Fibroblast of skin of left quadriceps (primary cell): ENCODE measurements at places on chromosomes 11 and 22.

DNA sequence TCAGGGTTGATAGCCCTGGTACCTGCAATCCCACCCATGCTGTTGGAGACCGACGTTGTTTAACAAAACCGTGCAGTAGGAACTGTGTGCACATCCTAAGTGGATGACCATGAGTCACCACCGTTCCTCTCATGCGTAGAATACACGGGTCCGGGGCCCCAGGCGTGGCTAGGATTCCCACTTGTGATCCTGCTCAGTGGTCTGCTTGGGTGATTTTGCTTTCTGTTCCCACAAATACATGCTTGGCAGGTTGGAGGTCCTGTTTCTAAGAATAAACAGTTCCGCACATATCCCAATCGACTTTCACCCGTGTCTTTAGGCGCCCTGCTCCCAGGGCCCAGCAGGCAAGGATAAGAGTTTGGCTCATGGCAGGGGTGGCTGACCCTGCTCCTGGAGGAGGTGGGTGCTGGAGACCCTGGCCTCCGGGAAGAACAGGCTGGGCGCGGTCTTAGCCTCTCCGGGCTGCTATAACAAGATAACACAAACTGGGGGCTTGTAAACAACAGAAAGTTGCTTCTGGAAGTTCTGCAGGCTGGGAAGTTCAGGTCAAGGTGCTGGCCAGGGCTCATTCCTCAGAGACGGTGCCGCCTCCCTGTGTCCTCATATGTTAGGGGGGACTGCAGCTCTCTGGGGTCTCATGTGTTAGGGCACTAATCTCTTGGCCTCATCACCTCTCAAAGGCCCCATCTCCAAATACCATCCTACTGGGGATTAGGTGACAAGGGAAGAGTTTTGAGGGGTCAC, 1028.3 kb downstream of the BRD1 start:
- no peak for DNase-seq

- DNase-seq, result no peak
Measured at GRCh38 chr22:44196731-44197131, 16.0 kb downstream of the PARVG start.

GRCh38 chr11:44855493-44855849, 95.2 kb downstream of the TP53I11 start:
- DNase-seq, result no peak

GRCh38 chr22:17239156-17239701, 20.0 kb upstream of the ADA2 start:
- DNase-seq, result no peak

DNA sequence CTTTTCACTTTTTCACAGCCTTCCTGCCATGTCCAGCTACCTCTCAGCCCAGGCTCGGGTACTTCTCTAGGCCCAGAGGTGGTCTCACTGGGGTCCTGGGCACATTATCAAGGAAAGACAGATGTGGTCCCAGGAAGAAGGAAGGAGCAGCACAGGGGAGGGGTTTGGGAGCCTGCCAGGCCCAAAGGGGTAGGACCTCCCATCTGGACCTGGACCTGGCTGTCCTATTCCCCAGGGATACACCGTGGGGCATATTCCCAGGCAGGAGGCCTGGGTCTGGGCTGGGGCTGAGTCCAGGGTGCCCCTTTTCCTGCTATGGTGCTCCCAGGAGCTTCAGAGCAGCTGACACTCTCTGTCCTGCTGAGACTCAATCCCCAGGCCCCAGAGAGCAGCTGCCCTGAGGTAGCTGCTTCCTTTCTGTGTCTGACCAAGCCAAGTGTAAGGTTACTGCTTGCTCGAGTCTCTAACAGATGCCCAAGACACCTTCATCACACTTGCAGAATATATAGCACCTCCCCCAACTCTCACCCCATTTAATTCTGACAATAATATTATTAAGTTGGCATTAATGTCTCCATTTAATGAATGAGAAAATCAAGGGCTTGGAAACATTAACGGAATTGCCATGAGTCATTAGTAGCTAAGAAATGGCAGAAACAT, 232.0 kb downstream of the BUD13 start:
- no peak for DNase-seq

GRCh38 chr11:15843309-15843872, 513.0 kb downstream of the SOX6 start:
- DNase-seq, result no peak

DNA sequence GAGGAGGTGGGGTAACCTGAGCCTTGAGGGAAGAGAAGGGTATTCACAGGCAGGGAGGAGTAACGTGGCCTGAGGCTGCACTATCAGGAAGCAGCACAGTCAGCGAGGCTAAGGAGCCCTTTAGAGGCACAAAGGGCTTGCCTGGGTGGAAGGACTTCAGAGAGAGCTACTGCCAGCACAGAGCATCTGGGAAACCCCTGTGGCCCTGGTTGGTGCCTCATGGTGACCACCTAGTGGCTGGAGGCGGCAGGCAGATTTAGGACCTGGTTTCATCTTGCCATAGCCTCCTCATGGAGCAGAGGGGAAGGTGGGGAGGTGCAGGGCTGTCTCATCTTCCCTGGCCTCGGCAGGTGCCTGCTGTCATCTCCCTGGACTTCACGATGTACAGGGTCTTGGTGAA, 64.5 kb downstream of the MPPED1 start:
- DNase-seq, result no peak

- DNase-seq, result peak; percentile 59
Measured at GRCh38 chr22:27378311-27378800, 423.2 kb downstream of the MN1 start.

- no peak for DNase-seq
Measured at GRCh38 chr22:47607486-47607885, 845.0 kb downstream of the TBC1D22A start.

GRCh38 chr11:110818032-110818687, 105.9 kb upstream of the ARHGAP20 start:
- no peak for DNase-seq

DNA sequence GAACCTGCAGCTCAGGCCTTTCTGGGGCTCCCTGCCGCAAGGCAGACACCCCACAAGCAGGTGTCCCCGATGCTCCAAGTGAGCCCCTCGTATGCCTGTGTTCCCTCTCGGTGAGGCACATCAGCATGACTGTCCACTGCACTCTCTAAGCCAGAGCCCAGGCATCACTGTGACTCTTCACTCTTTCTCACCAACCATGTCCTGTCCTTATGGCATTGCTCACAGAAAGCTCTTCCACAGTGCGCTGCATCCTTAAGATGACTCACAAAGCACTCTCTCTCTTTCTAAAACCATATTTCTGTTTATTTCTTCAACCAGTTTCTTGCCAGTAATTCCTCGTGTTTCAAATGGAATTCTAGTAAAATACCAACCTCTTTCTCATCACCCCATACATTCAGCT, 18.1 kb downstream of the GAB4 start:
- no peak for DNase-seq

- DNase-seq, result peak; percentile 31
Measured at GRCh38 chr11:107799218-107799859, 59.2 kb downstream of the SLC35F2 start.

- peak; percentile 80 for DNase-seq
Measured at GRCh38 chr11:65329944-65330403, 3.7 kb upstream of the DPF2 start.
